ENCODE measurements at places on chromosomes 6 and 20.

- no peak for DNase-seq
Measured at GRCh38 chr20:16714242-16714641, 15.6 kb upstream of the SNRPB2 start.

DNA sequence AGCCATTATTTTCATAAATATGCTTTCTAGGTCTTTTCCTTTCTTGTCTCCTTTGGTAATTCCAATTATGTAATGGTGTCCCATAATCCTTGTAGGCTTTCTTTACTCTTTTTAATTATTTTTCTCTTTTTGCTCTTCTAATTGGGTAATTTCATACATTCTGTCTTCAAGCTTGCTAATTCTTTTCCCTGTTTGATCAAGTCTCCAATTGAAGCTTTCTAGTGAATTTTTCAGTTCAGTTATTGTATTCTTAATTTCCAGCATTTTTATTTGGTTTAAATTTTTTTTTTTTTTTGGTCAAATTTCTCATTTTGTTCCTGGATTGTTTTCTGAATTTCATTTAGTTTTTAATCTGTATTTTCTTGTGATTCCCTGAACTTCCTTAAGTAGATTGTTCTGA, 74.9 kb upstream of the UST start:
- no peak for DNase-seq

DNA sequence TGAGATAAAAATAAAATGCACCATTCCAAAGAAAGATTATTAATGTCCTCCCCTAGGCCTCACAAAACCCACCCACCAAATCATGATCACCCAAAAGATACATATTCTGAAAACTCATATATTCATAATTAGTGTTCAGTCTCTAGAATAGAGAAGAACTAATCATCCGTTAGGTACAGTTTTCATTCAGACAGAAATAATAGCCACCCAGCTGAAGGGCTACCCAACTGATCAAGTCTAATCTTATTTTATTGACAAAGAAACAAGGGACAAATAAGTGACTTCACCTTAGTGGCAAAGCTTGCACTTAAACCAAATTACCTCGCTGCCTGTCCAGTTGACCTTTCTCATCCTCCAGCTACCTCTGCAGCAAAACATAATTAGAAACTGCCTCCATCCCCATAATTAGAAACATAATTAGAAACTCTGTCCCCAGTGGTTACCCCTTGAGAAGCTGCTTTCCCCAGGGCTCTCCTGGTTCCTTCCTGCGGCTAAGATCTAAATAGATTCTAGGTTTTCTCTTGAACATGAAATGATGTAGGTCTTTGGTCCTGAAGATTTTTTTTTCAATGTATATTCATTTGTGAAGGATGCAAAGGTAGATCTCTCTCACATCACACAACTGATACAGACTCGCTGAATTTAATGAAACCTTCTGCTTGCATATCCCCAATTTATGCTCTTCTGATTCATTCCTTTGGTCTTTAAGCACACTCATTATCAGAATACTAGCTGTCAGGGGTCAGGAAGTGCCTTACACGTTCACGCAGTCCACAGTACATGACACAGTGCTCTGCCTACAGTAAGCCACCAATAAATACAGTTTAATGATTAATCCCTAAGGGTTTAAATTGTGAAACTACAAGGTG, 46.3 kb downstream of the HBS1L start:
- DNase-seq, result no peak

GRCh38 chr6:31057426-31058003, 47.2 kb downstream of the MUC22 start:
- no peak for DNase-seq

DNA sequence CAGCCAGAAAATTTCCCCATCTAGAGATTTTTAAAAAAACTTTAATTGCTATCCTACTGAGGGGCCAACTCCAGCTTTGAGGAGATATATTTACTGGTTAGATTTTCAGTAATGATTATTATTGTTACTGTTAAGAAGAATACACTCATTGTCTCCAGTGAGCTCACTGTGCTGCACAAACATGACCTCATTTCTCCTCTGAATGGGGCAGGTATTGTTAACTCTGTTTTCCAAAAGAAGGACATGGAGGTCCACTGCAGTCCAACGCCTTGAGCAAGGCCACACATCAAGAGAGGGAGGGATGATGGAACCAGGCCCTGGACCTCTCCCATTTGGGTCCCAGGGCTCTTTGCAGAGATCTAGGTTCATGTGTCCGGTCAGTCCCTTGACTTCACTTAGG, 13.9 kb upstream of the SCUBE3 start:
- no peak for DNase-seq

DNA sequence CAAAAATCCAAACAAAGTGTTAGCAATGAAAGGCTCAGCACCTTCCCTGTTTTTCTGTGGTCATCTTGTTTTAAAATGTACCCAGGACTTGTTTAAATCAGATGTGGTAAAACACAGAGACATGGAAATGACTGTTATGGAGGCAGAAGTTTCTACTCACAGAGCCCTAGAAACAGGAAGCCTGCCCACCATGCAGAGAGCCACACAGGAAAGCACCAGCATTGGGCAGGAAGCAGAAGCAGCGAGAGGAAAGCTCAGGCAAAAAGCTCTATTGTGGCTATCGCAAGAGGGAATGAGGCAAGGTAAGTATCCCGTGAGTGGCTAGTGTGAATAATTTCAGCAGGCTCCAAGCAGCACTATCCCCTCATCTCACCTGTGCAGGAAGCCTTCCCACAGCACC, 42.8 kb downstream of the GPR6 start:
- no peak for DNase-seq

- no peak for DNase-seq
Measured at GRCh38 chr6:53888931-53889330, 94.1 kb downstream of the LRRC1 start.

DNA sequence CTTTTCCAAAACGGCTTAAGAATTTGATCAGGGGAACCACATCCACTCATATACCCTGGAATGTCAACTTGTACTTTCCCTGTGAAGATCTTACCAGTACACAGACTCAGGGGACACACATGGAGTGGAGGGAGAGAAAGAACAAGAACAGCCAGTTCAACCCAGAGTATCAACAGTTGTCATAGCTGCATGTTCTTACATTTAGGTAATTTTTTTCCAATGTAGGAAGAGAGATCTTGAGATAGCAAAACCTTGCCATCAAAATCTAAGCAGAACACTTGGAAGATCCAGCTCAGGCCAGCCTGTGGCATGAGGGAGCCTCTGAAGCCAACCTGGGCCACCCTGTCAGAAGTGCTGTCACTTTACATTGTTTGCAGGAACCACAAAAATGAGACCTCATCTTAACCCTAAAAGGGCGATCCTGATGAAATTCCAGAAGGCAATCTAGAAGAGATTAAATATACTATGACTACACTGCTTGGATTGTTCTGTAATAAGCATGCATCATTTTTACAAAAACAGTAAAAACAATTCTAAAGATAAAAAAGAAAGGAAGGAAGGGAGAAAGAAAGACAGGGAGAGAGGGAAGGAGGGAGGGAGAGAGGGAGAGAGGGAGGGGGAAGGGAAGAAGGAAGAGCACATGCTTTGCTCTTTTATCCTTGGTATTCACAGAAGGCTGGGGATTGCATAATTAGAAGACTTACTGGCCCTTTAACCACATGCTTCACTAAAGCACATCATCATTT, 124.7 kb upstream of the TCF21 start:
- DNase-seq, result no peak

DNA sequence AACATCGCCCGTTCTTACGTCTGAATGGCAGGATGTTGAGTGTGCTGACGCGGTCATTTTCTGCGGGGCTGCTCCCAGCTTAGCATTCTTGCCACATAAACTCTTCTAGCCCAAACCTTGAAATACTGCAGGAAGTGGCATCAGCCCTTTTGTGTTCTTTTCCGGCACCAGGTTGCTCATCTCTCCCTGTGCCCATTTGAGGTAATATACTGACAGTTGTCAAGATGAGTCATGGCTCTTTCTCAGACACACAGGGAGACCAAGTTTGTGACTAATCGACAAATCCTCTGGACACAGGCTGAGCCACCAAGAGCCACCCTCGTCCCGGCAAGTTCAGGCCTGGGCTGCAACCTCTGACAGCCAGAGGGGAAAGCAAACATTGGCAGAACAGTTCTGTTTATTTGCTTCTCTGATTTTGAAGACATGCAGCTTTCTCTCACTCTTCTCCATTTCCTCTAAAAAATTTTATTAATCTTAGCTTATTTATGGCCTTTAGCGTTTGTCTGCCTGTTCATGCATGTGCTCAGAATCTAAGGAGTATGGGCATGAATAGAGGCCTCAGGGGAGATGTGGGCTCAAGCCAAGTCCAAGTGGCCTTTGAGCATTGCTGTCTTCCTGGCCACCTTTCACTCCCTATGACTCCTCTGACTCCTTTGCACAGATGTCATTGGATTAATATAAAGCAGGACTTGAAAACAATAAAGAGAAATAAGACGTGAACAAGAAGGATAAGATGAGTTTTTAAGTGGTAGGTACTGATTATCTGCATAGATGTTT, 328.2 kb upstream of the JAG1 start:
- DNase-seq, result no peak

- no peak for DNase-seq
Measured at GRCh38 chr6:121848523-121849255, 413.2 kb downstream of the GJA1 start.

DNA sequence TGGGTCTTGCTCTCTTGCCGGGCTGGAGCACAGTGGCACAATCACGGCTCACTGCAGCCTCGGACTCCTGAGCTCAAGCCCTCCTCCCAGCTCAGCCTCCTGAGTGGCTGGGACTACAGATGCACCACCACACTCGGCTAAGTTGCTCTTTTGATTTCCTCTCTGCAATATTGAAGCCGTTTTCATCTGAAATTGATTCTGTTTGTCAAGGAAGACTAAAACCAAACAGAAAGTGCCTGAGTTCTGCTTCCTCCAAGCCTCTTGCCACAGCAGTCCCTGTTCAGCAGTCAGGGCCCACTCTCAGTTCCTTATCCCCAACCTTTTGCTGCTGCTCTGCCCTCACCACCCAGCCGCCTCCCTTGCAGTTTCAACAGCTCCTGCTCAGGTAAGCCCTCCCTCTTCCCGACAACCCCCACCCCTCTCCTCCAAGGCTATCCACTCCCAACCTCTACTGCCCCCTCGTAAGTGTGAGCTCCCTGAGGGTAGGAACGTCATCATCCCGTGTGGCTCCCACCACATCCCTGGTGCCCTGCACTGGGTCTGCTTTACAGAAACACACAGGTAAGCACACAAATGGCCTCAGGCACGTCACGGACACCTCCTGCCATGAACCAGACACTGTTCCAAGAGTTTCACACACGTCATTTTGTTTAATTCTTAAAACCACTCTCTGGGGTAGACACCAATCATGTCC, 70.7 kb upstream of the TAB2 start:
- DNase-seq, result no peak

- DNase-seq, result no peak
Measured at GRCh38 chr6:133891149-133891926, 2.4 kb downstream of the TCF21 start.

GRCh38 chr6:149142924-149143429, 174.5 kb upstream of the TAB2 start:
- DNase-seq, result no peak

DNA sequence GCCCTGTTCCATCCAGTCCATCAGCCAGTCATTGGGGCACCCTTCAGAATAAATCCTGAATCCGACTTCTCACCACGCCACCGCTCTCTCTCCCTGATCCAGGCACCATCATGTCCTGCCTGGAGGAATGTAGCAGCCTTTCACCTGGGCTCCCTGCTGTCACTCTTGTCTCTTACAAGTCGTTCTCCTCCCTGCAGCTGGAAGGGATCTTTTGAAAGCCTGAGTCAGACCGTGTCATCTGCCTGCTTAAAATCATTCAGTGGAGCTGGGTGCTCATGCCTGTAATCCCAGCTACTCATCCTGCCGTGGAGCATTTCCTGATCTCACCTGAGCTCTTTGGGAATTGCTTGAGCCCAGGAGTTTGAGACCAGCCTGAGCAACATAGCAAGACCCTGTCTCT, 19.2 kb upstream of the KCNG1 start:
- no peak for DNase-seq

GRCh38 chr6:125196613-125197012, 43.0 kb downstream of the TPD52L1 start:
- DNase-seq, result no peak

All from effector CD4-positive, alpha-beta T cell (primary cell).